ENCODE measurements at places on chromosomes 4 and X.
A peak's percentile ranks its signal among the peaks of the same experiment; 100 is the strongest.

DNA sequence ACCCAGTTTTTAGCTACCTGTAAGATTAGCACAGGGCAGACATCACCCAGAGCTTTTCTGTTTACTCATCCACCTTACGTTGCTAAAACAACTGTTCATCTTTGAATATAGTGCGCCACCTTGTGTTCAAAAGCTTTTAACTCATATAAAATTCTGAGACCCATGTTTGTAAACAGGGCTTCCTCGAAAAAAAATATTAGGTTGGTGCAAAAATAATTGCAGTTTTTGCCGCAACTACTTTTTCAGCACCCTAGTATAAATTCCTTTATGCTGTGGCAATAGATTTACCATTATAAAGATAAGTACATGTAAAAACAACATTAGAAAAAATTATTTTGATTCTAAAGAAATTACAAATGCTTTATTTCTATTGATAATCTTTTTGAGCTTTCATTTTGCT is 147.9 kb downstream of the LRBA start:
- DNase-seq = no peak

- DNase-seq = no peak
Observed at GRCh38 chr4:24956091-24956490, 43.2 kb upstream of the CCDC149 start.

GRCh38 chr4:77849278-77849965 is 13.2 kb upstream of the MRPL1 start:
- DNase-seq = no peak

DNA sequence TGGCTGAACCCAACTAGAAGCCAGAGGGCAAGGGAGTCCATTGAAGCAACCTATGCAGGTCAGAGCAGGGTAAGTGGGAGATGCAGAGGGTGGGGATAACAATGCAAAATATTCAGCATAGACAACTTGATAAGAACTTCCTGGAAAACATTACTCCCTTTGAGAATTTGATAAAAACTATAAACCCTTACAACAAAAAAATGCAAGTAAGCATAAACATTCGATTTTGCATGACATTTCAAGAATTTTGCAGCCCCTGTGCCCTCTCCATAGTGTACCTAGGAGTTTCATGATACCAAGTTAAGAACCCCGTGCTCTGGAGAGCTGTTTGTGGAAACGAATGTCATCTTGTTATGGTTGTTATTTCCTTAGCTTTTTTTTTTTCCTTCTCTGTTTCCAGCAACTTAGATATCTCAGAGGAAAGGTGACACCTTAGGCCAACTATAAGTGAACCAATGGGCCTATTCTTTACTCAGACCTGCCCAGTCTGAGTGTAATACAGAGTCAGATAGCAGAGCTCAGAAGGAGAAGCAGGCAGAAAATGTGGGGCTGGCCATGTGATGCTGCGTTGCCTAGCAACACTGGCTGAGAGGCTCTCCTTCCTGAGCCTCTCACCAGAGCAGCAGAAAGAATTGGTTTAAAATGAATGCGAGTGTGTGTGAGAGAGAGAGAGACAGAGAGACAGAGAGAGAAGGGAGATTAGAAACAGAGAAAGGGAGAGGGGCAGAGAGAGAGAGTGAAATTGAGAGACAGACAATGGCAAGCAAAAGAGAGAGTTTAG is 36.7 kb upstream of the GABRQ start:
- no peak for DNase-seq

GRCh38 chr4:174592985-174593335 is 70.7 kb upstream of the HPGD start:
- no peak for DNase-seq

DNA sequence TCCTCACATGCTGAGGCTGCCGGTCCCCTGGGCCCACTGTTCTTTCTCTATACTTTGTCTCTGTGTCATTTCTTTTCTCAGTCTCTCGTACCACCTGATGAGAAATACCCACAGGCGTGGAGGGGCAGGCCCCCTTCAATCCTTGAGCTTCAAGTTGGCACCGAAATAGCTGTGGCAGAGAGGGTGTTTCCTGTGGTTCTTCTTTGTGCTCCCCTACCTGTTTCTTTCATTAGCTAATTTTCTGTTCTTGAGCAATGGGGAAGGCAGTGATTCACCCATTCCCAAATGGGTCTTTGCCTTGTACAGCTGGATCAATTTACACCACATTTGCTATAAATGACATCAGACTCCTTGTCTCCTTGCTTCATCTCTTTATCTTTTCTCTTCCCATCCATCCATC is 2.1 kb upstream of the CYSLTR1 start:
- no peak for DNase-seq

DNA sequence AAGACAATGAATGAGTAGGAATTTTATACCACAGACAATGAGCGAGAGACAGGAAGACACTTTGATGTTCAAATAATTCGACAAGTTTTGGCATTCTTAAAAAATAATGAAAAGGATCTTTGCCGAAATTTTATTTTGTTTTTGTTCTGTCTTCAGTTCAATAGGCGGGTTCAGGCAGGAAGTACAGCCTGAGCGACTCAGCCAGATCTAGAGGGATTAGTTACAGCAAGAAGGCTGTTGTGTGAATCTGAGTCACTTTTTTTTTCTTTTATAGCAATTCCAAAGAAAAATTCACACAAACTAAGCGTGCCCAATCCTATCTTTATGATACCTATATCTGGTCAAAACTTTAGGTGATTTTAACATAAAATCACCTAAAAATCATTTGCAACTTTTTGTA is 505.4 kb upstream of the FAM241A start:
- DNase-seq = no peak

GRCh38 chr4:150211799-150212445 is 133.7 kb downstream of the DCLK2 start:
- no peak for DNase-seq

DNA sequence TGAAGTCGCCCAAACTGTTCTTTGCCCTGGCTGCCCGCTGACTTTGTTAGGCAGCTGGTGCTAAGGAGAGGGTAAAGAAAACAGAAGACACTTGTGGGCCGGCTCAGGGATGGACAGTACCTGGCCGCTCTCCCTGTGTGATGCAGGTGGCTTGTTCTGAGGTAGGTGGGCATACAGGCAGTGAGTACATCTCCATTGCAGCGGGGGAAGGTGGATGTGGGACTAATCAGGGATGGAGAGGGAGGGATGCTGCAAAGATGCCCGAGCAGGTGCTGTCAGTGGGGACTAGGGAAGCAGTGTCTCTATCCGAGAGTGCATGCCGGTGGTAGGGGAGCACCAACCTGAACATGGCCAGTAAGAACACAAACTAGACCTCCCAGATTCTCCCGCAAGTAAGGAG is 67.0 kb downstream of the SORBS2 start:
- DNase-seq = no peak

DNA sequence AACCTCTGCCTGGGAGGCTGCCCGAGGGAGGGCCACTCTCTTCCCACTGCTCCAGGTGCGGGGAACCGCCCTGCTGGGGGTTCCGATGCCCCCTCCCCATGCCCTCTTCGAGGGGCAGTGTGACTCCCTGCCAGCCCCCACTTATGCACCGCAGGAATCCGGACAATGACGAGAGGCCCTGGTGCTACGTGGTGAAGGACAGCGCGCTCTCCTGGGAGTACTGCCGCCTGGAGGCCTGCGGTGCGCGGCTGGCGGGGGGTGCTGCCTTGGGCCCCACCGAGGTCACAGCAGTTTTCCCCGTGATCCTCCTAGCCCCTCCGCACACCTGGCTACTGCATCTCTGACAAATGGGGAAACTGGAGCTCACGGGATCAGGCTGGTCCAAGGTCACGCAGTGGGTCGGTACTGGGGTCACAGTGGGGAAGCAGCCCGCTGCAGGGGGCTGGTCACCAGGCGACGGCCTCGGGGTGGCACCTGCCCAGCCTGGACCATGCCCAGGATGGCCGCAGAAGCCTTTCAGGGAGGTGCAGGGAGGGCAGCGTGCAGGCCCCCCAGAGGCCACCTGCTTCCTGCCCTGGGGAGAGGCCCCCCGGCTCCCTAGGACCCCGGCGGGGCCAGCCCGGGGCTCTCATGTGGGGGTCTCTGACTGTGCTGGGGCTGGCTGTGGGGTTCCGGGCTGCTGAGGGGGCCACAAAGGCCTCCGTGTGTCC is 3.5 kb downstream of the HGFAC start:
- no peak for DNase-seq

GRCh38 chr4:88953400-88953799 is 103.6 kb downstream of the FAM13A start:
- no peak for DNase-seq

- no peak for DNase-seq
Observed at GRCh38 chrX:137171626-137172025, 137.8 kb upstream of the GPR101 start.

DNA sequence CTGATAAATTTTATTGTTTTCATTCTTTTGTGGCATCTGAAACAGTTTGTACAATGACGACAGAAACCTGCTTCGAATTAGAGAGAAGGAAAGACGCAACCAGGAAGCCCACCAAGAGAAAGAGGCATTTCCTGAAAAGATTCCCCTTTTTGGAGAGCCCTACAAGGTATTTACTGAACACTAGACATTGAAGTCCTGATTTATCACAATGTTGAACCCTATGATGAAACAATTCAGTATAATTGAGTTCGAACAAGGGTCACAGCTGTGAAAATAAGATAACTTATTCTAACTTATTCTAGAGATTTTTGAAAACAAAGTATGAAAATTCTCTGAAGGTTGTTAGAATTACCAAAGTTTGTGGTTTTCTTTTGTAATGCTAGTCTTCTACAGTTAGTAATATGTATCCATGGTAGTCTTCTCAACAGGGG is 111.3 kb downstream of the AFF1 start:
- no peak for DNase-seq

DNA sequence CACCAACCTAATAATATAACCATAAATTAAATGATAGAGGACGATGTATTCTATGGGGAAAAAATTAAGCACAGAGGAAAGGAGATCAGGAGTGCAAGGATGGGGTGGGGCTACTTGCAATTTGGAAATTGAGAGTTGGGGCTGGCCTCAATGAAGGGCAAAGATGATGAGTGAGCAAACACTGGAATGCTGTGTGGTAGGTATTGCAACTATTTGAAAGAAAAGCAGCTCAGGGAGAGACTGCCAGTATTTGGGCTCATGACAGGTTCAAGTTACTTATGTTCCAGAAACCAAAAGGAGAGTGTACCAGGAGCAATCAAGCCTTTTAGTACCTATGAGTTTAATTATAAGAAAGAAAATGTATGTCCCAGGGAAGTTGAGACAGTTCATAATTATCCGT is 47.4 kb downstream of the ASIC5 start:
- no peak for DNase-seq

DNA sequence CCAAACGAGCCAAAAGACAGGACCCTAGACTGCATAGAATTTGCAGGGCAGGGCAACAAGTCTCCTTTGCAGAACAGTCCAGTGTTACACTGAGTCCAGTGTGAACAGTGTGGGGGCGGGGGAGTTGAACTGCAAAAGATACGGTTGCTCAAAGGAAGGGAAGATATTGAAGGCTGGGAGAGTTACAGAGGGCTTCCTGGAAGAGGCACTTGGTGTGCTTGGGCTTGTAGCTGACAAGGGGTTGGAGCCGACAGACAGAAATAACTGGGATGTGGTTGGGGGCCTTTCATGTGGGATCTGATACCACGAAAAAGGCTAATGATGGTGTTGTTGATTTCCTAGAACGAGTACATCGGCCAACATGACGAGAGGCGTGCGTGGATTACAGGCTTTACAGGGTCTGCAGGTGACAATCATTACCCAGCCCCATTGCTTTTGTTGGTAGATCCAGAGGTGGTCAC is 6.1 kb downstream of the XPNPEP2 start:
- DNase-seq = peak; percentile 69

DNA sequence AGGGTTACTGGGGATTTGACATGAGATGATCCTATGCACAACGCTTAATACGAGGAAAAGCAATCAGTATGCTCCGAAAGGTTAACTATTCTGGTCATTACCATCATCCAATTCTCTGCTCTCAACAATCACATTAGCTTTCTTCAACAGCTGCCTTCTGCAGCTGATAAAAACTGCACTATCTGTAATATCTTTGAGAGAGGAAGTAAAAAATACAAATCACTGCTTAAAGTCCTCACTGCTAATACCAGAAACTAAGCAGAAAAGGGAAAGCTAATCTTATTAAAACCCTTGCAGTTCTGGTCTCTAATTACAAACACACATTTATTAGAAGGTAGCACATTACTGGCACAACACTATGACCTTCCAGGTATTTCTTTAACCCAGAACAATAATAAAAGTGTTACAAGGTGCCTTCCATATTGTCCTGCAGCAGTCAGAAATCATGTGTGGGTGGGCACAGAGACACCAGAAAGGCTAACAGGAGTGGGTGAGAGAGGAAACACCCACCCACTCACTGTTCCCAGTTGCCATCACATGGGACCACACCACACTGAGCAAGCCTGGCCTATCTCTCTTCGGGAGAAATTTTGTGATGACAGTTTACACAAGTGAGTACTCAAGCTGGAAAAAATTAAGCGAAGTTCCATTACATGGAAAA is 71.0 kb downstream of the RELL1 start:
- DNase-seq = no peak

DNA sequence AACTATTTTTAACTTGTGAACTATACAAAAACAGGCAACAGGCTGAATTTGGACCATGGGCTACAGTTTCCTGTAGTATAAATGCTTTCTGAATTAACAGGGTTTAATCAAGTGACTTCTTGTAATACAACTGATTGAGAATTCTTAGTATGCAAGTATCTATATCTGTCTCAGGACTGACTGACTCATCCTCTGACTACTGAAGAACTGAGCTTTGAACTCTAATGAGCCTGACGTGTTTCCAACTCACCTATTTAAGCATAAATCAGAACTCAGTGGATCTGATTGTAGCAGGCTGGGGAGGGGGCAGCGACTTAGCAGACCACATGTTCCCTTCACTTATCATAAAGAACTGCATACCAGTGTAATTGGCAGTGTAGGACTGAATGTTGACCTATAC is 7.8 kb downstream of the SPATA4 start:
- no peak for DNase-seq

DNA sequence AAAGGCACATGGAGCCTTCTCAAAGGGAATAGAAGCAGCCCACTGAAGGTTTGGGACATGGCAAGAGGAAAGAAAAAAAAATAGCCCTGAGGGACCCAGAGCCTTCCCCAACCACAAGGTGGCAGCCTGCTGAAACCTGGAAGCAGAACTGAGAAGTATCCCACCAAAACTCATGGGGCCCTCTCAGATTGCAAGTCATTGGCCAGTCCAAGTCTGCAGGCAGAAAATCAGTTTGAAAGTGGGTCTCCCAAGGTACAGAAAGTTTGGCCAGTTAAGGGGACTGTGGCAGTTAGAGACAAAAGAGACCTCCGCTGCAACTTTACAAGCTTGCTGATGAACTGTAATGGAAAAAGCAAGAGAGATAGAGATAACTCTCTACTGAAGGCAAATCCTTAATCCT is 155.8 kb downstream of the ANTXR2 start:
- peak; percentile 70 for DNase-seq

GRCh38 chr4:99710681-99711345 is 53.2 kb upstream of the C4orf54 start:
- DNase-seq = no peak

Data from activated CD8-positive, alpha-beta memory T cell treated with anti-CD3 and anti-CD28 coated beads, Interleukin-2, amount 10 ng/mL, durations not matched to agents 7 days and 5 days (primary cell).